ENCODE measurements at places on chromosomes 11 and 22.
A peak's percentile ranks its signal among the peaks of the same experiment; 100 is the strongest.

GRCh38 chr11:117229411-117229810 is 2.5 kb downstream of the PCSK7 start:
- no peak for DNase-seq

- DNase-seq: no peak
These were observed 35.6 kb downstream of the GAS2 start for GRCh38 chr11:22702031-22702430.

GRCh38 chr11:75214411-75214821 is 26.2 kb upstream of the TPBGL start:
- DNase-seq: peak; percentile 70

DNA sequence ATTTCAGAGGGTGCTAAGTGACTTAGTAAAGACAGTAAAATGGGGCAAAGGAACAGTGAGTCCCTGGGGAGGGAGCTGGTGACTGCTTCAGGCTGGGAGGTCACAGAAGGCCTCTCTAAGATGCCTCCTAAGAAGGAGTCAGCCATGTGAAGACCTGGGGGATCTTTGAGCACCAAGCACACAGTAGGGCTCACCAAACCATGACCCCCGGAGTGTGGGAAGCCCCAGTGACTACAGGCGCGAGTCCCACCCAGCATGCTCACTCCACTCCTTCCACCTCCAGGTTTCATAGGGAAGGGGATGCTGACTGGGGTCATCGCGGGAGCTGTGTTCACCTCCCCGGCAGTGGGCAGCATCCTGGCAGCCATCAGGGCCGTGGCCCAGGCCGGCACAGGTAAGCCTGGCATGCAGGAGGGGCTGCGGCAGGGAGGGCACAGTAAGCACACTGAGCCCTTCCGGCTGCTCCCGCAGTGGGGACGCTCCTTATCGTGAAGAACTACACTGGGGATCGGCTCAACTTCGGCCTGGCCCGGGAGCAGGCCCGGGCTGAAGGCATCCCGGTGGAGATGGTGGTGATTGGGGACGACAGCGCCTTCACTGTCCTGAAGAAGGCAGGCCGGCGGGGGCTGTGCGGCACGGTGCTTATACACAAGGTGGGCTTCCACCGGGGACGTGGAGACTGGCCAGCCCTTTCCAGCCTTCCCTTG is 5.9 kb downstream of the TKFC start:
- no peak for DNase-seq

GRCh38 chr11:34218067-34218466 is 112.6 kb downstream of the NAT10 start:
- DNase-seq: no peak

DNA sequence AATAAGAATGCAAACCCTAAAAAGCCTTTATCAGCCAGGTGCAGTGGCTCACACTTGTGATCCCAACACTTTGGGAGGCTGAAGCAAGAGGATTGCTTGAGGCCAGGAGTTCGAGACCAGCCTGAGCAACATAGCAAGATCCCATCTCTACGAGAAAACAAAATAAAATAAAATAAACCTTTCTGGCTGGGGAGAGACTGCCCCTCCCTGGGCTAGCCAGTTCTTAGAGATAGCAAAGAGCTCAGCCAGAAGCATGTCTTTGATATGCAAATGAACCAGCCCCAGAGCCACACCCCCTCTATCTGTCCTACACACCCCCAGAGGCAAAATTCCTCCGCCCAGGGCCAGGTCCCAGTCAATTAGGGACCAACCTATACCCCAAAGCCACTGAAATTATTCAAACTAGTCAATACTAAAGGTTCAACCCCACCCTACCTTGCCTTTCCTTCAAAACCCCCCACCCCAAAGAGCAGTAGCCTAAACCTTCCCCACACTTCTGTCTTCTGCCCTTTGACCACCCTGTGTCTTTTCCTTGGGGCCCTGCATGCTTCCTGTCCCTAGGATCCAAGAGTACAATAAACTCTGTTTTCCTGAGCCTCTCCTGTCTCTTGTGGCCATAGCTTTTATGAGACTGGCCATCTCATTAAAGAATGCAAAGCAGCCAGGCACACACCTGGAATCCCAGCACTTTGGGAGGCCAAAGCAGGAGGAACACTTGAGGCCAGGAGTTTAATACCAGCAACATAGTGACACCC is 37.3 kb upstream of the CXCR5 start:
- no peak for DNase-seq

GRCh38 chr11:25838918-25839625 is 492.9 kb upstream of the ANO3 start:
- DNase-seq: no peak

- no peak for DNase-seq
These were observed 32.2 kb upstream of the AQP11 start for GRCh38 chr11:77557553-77557952.

GRCh38 chr11:26859416-26859815 is 134.5 kb upstream of the FIBIN start:
- no peak for DNase-seq

DNA sequence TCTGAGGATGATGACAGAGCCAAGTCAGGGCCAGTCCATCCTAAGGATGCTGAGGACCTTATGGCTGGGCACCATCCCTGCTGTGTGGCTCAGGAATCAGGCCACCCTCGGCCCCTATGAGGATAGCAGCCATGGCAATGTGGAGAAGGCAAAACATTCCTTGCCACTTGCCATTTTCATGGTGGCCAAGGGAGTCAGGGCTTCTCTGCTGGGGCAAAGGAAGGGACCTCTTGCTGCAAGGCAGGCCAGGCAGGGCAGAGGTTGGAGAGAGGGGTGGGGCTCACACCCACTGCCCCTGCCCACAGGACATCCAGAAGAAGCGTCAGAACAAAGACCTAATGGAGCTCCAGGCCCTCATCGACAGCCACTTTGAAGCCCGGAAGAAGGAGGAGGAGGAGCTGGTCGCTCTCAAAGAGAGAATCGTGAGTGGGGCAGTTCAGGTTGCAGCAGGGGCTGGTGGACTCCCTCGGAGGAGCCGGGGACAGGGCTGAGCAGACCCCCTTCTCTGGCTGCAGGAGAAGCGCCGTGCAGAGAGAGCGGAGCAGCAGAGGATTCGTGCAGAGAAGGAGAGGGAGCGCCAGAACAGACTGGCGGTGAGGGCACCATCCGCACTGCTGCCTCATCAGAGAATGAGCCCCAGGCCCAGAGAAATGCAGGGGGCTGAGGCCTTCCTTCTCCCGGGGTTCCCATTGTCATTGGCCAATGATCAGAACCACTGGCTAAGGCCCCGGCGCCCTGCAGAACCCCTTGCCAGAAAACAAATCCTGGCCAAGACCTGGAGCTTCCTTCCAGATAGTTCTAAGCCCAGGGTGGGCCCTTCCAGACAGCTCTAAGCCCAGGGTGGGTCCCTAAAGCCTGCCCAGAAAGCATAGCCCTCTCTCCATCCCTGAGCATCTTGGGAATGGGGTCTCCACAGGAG is 13.5 kb upstream of the MRPL23 start:
- DNase-seq: no peak

DNA sequence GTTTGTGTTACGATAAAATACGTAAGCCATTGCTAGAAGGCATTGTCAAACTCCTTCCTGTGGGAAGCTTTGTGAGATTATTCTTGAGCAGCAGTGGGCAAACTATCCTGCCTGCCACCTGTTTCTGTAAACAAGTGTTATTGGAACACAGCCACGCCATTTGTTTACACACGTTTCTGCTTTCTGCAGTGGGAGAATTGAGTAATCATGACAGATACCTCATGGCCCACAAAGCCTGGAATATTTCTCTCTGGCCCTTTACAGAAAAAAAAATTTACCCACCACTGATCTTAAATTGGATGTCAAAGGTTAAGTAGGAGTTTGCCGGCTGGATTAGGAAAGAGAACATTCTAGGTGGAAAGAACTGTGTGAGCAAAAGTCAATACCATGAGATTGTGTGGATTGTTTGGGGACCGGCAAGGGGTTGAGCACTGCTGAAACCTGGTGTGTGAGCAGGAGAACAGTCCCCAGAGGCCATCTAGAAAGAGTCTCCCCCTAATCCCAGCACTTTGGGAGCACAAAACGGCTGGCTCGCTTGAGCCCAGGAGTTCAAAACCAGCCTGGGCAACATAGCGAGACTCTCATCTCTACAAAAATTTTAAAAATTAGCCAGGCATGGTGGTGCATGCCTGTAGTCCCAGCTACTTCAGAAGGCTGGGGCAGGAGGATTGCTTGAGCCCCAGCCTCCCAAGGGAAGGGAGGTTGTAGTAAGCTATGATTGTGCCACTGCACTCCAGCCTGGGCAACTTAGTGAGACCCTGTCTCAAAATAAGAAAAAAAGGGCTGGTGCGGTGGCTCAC is 6.0 kb upstream of the PLA2G6 start:
- DNase-seq: no peak

DNA sequence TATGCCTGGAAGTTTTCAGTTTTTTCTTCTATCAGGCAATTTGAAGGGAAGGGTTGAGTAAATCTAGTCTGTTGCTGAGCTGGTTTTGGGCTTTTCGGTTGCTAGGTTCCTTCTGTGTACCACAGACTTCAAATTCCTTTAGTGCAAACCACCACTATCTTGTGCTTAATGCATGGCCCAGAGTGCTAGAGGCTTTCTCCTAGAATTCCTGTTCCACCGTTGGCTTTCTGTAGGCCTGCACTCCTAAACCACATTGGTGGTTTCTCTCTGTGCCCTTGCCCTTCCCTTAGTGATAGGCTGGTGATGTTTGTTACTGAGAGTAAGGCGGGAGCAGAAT is 47.1 kb upstream of the CTSC start:
- DNase-seq: no peak

DNA sequence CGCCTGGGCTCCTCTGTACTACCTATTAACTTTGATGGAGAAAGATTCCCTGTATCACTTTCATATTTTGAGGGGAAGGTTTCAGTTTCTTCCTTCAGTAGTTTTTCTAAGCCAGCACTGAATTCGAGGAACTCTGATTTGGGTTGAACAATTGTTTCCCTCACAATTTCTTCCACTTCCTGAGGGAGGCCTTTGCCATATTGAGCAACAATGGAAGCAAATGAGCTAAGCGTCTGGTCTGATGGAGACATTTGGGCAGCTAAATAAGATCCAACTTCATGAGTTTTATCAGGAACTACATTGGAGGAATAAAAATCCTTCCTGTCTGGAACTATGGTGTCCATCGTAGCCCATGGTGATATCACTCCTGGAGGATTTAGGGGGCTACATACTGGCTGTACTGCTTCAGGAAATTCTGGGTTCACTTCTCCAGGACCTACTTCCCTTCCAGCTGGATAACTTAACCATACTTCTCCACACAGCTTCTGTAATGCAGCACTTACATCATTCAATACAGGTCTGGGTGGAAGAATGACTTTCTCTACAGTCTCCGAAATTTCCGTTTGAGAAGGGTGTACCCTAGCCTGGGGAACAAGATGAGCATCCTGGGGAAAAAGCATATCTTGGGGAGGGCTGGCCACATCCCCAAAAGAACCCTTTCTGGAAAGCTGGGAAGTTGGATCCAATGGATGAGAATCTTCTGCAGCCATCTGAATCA is 38.9 kb upstream of the CCDC89 start:
- DNase-seq: no peak

GRCh38 chr11:112174789-112175598 is at the start of gene BCO2:
BCO2 (plus strand) TSS chr11:112175512; CDS start chr11:112175602, 90 bp downstream.
- peak; percentile 14 for DNase-seq

DNA sequence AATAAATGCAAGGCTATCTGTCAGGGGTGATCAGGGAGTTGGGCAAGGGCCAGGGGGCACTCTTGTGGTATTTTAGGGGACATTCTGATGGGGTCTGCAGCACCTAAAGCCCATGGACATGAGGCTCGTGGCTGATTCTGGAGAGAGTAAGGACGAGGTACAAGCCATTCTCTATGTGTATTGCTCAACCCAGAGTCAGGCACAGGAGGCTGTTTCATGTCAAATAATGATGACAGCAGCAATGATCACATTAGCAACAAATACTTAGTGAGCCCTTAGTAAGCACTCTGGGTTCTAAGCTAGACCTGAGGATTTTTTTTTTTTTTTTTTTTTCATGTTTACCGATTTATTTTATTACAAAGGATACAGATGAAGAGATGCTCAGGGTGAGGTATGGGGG is 83.5 kb upstream of the THY1 start:
- no peak for DNase-seq

DNA sequence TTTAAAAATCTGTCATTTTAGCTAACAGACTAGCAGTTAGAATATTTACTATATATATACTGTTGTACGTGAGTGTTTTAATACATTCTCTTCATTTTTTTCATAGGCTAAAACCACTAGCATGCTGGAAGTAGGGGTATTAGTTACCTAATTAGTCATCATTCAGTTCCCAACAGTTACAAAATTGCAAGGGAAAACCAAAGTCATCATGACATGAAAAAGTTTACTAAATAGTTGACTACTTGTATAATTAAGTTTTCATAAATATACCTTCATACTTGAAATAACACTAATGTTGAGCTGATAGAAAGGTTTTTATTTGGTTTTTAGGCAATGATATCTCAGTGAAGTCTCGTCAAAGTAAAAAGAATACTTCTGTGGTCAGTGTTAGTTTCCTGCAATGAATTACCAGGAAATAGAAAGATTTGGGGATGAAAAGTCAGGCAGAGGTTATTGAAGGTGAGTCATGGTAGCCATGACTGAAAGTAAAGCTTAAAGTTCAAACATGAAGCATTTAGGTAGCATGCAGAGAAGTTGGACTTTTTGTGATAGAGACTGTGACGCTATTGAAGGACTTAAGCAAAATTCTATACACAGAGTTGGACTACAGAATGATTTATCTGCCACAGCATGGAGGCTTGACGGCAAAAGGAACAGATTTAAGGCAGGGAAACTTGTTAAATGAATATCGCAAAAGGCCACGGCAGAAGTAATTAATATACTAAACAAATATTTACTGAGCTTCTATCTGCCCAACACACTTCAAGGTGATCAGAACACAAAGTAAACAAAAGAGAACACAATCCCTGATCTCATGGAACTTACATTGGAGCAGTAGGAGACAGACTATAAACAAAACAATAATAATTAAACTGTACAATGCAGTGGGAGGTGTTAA is 828.1 kb upstream of the FAT3 start:
- no peak for DNase-seq

GRCh38 chr11:59197991-59198390 is 14.7 kb downstream of the MPEG1 start:
- no peak for DNase-seq

DNA sequence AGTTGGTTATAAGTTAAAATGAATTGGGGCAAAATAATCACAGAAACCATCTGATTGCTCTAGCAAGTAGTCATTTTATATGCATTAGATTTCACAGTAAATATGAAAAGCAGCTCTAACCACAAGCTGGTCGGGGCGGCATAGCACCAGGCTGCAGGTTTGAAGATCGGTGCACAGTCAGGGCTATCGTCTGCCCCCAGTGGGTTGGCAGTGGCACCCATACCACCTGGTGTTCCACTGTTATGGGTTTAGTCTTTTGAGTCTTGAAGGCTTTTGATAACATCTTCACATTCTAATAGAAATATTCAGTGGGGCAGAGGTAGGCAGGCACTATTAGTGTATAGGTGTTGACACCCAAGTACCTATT is 62.1 kb downstream of the GRK3 start:
- DNase-seq: no peak

DNA sequence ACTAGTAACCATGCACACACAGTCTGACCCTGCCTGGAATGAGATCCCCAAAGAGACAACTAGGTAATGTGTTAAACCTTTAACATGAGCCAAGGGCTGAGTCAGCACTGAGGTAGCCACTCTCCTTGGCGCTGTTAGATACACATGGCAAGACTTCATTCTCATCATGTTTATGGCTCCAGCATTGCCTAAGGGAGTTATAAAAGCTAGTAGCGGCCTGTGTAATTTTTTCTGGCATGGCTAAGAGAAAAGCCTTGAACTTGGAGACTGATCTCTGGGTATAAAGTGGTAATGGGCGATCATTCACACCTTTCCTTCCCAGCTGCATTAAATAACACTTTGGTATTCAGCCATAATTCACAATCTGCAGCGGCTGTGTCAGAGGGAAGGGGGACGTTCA is 779.7 kb upstream of the LRRC4C start:
- no peak for DNase-seq

GRCh38 chr11:45502226-45502545 is 163.2 kb downstream of the CHST1 start:
- no peak for DNase-seq
